ENCODE measurements at places on chromosomes 5 and 9.

- DNase-seq = no peak
Measured at GRCh38 chr9:129485145-129485774, 135.6 kb downstream of the C9orf50 start.

DNA sequence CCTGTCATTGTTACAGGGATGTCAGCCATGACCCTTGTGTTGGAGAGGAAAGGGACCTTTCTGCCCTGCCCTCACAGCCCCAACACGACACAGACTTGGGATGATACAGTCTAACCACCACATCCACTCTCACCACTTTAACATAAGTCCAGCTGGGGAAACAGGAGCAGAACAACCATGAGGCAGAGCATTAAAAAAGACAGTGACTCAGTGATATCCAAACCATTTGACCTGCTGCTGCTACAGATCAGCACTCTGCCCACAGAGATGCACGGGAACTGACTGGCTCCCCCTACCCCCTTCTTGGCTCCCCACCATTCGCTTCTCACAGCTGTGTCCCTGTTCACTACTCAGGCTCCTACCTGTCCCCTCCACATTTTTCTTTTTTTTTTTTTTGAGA is 458.6 kb downstream of the ZNF608 start:
- DNase-seq = no peak

DNA sequence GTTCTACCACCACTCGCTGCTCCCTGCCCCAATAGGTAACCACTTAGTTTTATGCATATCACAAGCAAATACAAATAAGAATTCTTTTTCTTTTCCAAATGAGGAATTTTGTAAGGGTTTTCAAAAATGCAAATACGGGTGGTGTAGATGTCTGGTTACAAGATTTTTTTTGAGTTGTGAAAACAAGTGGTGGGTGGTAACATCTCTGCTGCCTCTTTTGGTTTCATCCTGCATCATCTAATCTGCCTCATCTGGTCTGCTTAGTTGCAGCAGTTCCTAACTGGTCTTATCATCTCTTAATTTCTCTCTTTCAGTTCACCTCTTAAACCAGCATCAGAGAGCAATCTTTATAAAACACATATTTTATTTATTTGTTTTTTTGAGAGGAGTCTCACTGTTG is 5.3 kb downstream of the NFX1 start:
- DNase-seq = no peak

DNA sequence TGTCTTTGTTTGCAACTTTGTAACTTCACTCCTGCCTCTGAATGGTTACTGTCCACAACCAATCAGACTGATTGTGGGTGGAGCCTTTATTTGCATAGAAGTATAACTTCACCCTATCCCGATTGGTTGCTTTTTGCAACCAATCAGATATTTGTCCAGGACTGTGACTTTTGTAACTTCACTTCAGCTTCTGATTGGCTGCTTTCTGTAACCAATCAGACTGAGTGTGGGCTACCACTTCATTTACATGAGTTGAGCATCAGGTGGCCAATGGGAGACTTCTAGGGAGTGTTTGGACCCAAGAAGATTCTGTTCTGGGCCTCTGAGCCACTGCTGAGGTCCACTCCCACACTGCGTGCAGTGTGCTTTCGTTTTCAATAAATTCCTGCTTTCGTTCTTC is 1810.7 kb upstream of the CDH6 start:
- DNase-seq = no peak

DNA sequence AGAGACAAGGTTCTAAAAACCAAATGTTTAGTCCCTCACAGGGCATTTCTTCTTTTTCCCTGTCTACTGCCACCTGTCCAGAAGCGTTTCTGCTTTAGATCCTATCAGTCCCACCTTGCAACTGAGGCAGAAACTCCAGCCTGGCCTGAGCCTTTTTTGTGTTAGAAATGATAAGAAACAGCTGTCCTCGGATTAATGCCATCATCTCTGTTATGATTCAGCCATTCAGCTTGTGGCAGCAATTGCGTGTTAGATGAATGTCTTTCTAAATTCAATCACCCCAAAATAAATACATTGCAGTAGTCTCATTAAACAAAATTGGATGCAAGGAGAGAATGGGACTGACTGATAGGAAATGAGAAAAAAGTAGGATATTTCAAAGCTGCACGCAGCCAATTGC is 28.3 kb upstream of the FRMPD1 start:
- no peak for DNase-seq

- no peak for DNase-seq
Measured at GRCh38 chr5:7663808-7664207, 187.1 kb downstream of the CFAP90 start.

- DNase-seq = no peak
Measured at GRCh38 chr9:93004561-93004960, 53.9 kb upstream of the SUSD3 start.

- no peak for DNase-seq
Measured at GRCh38 chr5:90598293-90598692, 39.7 kb downstream of the ADGRV1 start.

DNA sequence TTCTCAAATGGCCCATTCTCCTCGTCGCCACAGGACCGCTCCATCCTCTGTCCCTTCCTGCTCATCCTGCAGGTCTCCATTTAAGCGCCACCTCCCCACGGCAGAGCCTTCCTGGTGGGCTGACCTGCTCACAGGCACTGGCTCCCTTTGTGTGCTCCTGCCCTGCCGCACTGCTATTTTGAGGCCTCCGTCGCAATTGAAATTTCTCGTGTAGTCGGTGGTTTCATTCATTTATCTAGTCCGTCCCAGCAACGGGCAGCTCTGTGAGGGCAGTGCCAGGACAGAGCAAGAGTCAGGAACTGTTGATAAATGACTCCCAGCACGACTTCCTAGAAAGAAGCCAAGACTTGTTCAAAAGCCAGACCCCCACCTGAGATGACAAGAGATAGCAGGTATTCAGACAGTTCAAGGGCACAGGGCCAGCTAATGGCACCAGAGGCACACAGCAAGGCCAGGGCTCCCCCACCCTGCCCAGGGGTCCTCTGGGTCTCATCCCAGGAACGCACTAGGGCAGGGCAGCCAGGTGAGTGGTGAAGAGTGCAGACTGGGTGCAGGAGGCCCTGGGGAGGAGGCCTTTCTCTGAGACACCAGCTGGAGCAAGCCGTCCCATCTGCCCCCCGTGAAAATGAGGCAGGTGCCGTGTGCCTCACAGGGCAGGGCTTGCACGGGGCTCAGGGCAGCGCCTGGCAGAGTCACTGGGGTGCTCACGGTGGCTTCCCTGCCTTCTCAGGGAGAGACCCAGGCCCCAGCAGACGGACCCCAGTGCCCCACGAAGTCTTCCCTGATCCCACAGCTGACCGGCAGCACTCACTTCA is 36.9 kb downstream of the FAM78A start:
- no peak for DNase-seq

DNA sequence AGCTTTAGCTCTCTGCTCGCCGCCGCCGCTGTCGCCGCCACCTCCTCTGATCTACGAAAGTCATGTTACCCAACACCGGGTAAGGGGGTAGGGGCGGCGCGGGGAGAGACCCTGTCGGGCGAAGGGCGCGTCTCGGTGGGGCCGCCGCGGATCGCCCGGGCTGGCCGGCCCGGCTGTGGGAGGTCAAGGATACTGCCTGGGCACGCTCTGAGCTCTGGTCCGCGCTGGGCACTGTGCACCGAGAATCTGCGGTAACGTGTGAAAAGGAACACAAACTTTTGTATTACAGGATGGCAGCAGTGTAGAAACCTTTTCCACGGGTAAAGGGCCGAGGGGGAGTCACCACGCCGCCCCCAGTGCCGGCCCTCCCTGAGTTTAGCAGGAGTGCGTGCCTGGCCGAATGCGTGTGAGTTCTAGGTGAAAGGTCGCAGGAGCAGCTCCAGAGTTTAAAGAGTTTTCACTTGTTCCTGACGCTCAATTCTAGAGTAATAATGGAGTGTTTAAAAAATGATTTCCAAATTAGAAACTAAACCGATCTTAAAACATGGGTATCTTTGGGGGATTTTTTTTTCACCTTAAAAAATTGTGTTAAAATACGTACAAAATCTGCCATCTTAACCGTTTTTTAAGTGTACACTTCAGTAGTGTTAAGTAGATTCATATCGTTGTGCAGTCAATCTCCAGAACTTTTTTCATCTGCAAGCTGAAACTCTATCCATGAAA is at the start of gene HSDL2:
Gene HSDL2, plus strand, starts transcription at position 7 of the 723 bp plus-strand sequence. Its CDS starts 56 bp downstream, at position 63.
- no peak for DNase-seq

GRCh38 chr5:163565931-163566608 is 60.7 kb downstream of the MAT2B start:
- no peak for DNase-seq

- no peak for DNase-seq
Measured at GRCh38 chr5:32445287-32445758, 783 bp upstream of the ZFR start.

GRCh38 chr5:154419236-154419635 is 26.6 kb upstream of the SAP30L start:
- no peak for DNase-seq

DNA sequence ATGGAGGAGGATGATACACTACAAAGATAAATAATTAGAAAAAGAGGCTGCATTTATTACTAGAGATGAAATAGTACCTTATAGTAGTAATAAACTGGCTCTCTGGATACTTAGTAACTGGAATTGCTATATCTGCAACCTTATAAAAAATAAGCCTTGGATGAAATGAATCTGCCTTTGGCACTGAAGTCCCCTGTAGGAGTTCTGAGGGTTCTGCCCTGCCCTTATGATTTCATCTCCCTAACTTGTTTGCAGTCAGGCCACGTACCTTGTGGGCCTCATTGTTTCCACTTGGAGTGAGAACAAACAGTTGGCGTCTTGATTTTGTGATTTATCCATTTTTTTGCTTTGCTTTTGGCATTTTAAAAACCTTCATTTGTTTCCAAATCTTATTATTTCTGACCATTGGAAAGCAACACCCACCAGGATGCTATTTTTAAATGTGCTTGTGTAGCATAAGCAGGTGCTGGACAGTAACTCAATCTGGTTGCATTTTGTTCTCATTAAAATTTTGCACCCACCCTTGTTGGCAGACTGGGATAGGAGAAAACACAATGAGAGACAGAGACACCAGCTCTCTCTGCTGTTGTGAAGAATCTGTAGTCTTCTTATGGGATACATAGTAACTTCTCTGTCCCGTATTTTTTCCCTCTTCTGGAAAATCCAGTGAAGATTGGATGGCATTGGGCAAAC is 518.9 kb upstream of the SGCD start:
- DNase-seq = no peak

- DNase-seq = no peak
Measured at GRCh38 chr5:17748941-17749340, 114.7 kb downstream of the TAF11L14 start.

DNA sequence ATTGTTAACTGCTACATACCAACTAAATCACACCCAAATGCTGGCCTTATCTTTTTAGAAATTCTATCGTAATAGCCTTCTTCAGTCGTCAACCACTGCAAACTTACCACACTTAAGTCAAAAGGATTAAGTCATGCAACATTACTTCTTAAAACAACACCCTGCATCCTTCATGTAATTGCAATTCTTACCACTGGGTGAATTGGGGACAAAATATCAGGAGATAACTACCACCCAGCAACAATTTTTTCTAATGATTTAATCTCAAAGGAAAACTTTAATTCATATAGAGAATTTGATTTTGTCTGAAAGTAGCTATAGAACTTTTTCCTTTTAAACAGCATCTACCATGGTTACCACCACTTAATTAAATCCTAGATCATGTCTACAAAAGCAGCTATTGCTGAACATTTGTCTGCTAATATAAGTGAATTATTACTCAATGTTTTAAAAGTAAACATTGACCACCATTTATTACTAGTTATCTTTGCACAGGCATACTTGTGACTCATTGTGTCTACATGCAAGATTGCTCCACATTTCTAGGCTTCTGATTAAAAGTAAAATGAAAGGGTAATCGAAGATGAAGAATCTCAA is 10.5 kb downstream of the MLLT3 start:
- no peak for DNase-seq

- no peak for DNase-seq
Measured at GRCh38 chr5:17374973-17375742, 122.9 kb upstream of the TAF11L2 start.

DNA sequence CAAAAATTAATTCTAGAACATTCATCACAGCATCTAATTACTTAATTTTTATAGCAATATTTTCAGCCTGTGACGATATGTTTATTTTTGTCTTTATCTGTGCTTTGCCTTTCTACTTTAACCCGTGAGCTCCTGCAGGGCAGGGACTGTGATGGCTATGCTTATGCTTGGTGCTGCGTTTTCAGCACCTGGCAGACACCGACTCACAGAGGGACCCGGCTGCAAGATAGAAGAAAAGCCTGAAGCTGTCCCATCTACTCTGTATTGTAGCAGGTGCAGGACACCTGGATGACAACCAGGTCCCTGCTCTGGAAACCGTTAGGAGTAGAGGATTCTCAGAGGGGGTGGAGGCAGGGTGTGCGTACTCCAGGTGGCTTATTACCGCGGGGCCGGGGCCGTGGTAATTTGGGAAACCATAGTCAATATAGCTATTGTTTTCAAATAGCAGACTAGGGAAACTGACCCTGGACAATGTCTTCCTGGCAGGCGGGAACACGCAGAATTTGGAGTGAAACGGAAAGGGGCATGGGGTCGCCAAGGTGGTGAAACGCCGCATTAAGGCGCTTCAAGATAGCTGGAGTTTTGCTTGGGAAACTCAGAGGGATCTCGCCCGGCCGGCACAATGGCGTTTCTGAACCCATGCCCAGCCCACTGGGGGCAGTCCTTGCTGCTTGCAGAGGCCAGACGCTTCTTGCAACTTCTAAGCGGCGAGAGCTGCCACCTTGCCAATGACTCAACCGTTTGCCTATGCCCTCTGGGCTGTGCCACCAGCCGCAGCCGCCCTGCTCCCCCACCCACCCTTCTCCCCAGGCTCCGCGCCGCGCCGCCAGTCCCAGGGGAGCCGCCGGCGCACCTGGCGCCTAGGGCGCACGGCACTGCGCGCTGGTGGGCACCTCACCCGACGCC is 140.1 kb upstream of the PALM2AKAP2 start:
- no peak for DNase-seq

DNA sequence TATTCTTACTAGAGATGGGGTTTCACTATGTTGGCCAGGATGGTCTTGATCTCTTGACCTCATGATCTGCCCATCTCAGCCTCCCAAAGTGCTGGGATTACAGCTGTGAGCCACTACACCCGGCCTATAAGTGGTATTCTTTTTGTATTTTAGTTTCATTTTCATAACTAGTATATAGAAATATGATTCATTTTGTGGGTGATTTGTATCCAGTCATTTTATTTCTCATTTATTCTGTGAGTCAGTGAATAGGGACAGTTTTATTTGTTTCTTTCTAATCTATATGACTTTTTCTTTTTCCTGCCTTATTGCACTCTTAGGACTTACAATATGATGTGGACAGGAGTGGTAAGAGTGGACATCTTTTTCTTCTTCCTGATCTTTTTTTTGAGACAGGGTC is 112.9 kb downstream of the AOPEP start:
- no peak for DNase-seq

Data from stimulated activated CD4-positive, alpha-beta T cell treated with anti-CD3 and anti-CD28 coated beads, TNF-alpha, amount 100 ng/mL, for 4 hours (primary cell).